ENCODE measurements at places on chromosomes 7 and 10. TPM values are rescaled to one million over a fixed set of nuclear protein-coding genes. Genes with fewer than 3 reads are reported as not detected.

DNA sequence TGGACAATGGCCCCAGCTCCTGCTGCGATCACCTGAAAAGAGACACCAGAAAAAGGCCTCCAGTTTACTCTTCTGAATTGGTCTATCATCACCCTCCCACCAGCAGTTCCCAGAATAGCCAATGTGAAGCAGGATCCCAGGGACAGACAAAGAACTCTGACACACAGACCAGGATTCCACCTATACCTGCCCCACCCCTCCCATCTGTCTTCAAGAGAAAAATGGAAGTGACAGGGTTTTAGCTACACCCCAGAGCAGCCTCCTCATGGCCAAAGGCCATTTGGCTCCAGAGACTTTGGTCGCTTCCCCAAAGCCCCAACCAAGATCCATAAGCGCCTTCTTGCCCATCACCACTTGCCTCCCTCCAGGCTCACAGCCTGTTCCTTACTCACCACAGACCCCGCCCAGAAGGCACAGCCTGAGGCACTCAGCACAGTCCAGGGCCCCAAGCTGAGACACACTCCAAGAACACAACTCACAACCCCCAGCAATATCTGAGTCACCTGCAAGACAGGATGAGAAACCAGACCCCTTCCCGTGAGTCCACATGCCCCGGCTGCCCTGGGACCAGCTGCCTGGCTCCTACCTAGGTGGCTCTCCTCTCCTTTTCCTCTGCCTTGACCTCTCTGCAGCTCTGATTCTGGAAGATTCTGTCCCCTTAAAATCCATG lies 6.5 kb downstream of the TMEM176B start:
- DNase-seq = no peak
- no peaks in the 10 kb centered on the region for H3K27me3 ChIP-seq
- peaks cover under 1% of the 10 kb centered on the region for H3K4me1 ChIP-seq
- peaks cover 32% of the 10 kb centered on the region for H3K36me3 ChIP-seq

DNA sequence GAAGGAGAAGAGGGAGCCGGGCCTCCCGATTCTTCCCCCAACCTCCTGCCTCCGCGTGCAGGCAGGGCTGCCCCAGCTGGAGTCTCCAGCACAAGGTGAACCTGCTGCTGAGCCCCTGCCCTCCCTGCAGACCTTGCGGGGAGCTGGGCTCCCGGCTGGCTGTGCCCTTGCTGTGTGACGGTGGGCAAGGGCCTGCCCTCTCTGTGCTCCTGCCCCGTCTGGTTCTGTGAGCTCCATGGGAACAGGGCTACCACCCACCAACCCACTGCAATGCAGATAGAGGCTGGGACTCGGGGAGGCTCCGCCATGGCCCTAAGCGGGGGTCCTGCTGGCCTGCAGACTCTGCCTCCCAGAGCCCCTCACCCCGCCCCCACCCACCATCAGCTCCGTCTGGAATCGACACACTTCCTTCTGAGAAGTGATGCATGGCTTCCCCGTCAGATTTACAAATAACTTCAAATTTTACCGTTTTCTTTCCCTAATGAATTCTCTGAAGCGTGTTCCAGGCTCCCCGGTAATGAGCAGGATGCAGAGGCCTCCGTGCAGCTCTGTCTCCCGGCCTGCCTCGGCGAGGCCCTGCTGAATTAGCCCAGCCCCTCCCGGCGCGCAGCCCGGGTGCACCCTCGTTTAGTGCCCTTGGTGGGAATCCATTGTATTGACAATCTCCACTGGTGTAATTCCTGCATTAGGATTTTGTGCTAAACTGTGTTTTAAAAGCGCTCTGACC lies 111.0 kb downstream of the MICALL2 start:
- no peaks in the 10 kb centered on the region for H3K4me1 ChIP-seq
- no peaks in the 10 kb centered on the region for H3K36me3 ChIP-seq
- no peak overlapping the region for H3K4me3 ChIP-seq
- peaks cover 52% of the 10 kb centered on the region for H3K27me3 ChIP-seq
- DNase-seq = no peak

- no peak overlapping the region for H3K27ac ChIP-seq
- no peaks in the 10 kb centered on the region for H3K27me3 ChIP-seq
- H3K36me3 ChIP-seq = no peaks in the 10 kb centered on the region
- no peak for DNase-seq
- no peaks in the 10 kb centered on the region for H3K4me1 ChIP-seq
Measured at GRCh38 chr7:108789451-108789850, 219.8 kb downstream of the DNAJB9 start.

DNA sequence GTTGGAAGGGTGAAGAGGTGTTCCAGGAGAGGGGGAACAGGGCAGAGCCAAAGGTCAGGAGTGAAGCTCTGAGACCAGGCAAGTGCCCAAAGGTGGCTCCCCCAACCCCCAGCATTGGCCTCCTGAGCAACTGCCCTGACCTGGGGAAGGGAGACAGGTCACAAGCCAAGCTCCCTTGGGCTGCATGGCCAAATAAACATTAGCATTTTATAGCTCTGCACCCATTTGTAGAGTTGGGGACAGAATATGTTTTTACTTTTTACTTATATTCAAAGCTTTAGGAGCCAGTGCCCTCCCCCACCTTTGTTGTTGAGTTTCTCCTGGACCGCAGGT lies 4.0 kb downstream of the UNC5B start:
- peaks cover 14% of the 10 kb centered on the region for H3K4me1 ChIP-seq
- peak overlapping the region; percentile 68 for H3K4me3 ChIP-seq
- peak overlapping the region; percentile 49 for H3K27ac ChIP-seq
- no peaks in the 10 kb centered on the region for H3K36me3 ChIP-seq

DNA sequence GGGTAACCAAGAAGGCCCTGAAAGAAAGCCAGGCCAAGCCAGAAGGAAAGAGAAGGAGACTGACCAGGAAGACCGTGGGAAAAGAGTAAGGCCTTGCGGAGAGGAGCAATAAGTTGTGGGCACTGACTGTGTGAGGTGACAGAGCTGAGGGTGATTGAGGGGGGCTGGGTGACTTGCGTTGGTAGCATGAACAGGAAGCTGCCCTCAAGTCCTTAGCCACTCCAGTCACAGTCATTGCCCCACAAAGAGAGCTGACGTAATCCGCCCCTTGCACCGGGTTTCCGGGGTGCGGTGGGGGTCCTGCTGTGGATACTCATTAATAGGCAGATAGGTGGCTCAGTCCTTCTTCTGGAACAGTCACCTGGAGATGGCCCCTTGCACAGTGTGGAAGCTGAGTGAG lies 16.1 kb upstream of the DMBT1 start:
- no peak for DNase-seq
- no peak overlapping the region for H3K4me3 ChIP-seq

DNA sequence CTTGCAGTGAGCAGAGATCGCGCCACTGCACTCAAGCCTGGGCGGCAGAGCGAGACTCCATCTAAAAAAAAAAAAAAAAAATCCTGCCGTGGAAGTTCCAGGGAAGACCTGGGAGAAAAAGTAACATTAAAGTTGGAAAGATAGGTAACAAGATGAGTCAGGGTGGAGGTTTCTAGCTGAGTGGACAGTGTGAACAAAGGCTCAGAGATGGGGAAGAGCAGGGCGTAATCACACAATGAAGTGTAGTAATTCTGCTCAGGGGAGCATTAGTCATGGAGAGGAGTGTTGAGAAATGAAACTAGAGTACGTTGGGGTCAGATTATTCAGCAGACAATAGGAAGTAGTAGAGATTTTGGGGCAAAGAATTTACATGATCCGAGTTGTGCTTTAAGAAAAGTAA lies 21.6 kb upstream of the WASL start:
- no peak overlapping the region for H3K27ac ChIP-seq
- DNase-seq = no peak
- H3K27me3 ChIP-seq = no peaks in the 10 kb centered on the region
- no peaks in the 10 kb centered on the region for H3K36me3 ChIP-seq
- no peaks in the 10 kb centered on the region for H3K4me1 ChIP-seq

GRCh38 chr7:16061630-16062029 lies 359.7 kb downstream of the CRPPA start:
- no peak for DNase-seq
- no peaks in the 10 kb centered on the region for H3K27me3 ChIP-seq
- no peaks in the 10 kb centered on the region for H3K36me3 ChIP-seq
- H3K4me3 ChIP-seq = no peak overlapping the region

DNA sequence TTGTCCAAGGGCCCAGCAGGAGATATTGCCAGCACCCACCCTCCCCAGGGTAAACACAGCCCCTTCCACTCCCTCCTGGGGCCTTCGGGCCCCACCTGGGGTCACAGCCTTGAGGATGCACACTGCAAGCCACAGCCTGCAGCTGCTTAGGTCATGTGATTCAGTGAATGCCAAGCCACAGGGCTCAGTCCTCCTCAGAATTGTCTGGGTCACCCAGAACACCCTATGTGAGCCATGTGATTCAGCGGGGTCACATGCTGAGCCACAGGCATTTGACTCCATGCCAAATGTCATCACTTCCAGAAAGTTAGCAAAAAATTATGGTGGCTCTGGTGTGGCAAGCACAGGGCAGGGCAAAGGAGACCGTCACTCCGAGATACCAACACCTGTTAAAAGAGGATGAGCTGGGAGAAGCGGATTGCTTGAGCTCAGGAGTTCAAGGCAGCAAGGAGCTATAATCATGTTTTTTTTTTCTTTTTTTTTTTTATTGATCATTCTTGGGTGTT lies 17.2 kb upstream of the PSAP start:
- H3K4me1 ChIP-seq = peaks cover 23% of the 10 kb centered on the region
- no peak overlapping the region for H3K27ac ChIP-seq
- no peaks in the 10 kb centered on the region for H3K27me3 ChIP-seq
- no peak overlapping the region for H3K4me3 ChIP-seq

DNA sequence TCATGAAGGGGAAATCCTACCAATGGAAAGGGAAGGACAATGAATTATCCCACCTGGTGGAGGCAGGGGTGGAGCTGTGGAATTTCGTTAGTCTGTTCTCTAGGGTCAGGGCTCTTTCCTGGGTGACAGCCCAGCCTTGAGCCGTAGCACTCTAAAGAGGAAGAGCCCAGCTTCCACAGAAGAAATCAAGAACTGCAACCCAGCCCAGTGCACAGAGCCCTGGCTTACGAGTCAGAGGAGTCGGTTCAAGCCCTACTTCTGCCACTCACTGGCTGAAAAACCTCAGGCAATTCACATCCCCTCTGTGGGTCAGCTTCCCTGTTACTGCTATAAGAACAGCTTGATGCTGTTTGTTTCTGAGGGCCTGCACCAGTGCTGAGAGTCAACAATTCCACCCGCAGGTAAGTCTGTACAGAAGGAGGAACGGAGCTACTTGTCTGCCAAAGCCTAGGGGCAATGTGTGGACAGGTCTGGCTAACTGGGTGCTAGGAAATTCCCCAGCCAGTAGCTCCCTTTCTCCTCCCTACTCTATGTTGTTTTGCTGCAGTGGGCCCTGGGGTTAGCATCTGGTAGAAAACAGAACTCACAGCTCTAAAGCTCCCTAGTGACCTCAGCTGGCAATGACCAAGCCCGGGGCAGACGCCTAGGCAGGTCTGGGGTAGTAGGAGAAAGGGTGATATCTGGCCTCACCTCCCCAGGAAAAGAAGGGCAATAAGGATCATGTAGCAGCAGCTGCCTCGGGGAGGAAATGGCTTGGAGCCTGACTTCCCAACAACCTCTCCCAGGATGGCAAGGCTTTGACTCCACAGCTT lies 3.3 kb downstream of the AVPI1 start:
- H3K36me3 ChIP-seq = peaks cover 10% of the 10 kb centered on the region
- H3K4me3 ChIP-seq = peak overlapping the region; percentile 57
- H3K4me1 ChIP-seq = peaks cover 80% of the 10 kb centered on the region
- H3K27me3 ChIP-seq = no peaks in the 10 kb centered on the region
- peak; percentile 37 for DNase-seq

GRCh38 chr10:1229116-1229515 lies 172.9 kb downstream of the WDR37 start:
- no peaks in the 10 kb centered on the region for H3K27me3 ChIP-seq
- no peaks in the 10 kb centered on the region for H3K36me3 ChIP-seq
- no peak for DNase-seq
- no peaks in the 10 kb centered on the region for H3K4me1 ChIP-seq
- no peak overlapping the region for H3K4me3 ChIP-seq

GRCh38 chr7:157474685-157475084 lies 137.9 kb downstream of the DNAJB6 start:
- no peak overlapping the region for H3K4me3 ChIP-seq
- H3K36me3 ChIP-seq = no peaks in the 10 kb centered on the region
- DNase-seq = peak; percentile 26

DNA sequence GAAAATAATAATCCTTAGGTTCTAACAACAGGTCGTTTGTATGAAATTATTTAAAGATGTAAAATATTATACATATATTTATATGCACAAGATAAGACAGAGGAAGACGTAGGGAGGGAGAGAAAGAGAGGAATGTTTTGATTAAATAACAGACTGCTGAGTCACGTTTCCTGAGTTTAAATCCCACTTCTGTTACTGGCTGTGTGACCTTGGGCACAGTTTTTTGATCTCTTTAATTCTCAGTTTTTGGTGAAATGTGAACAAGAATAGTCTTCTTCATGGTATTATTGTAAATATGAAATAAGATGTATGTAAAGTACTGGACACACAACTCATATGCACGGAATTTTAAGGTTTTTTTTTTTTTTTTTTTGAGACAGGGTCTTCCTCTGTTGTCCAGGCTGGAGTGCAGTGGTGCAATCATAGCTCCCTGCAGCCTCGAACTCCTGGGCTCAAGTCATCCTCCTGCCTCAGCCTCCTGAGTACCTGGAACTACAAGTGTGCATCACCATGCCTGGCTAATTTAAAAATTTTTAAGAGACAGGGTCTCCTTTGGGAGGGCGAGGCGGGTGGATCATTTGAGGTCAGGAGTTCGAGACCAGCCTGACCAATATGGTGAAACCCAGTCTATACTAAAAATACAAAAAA lies 42.6 kb downstream of the BAMBI start:
- H3K27me3 ChIP-seq = no peaks in the 10 kb centered on the region
- H3K36me3 ChIP-seq = no peaks in the 10 kb centered on the region
- no peak overlapping the region for H3K27ac ChIP-seq
- DNase-seq = no peak

DNA sequence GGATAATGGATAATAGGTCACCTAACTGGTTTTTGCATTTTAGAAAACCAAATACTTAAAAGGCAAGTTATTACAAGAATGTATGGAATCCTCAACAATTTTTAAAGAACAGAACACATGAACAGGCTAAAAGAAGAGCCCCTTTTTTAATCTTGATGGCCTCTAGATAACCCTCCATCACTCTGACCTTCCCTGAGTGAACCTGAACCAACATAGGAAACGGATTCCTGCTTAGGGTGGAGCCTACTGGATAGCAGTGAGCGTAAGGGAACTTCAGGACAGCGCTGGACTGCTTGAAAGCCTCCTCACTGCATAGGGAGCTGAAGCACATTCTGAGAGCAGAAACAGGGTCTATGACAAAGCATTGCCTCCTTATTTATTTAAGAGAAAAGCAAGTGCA lies 20.5 kb downstream of the TRPV5 start:
- no peak for DNase-seq
- no peak overlapping the region for H3K4me3 ChIP-seq
- no peak overlapping the region for H3K27ac ChIP-seq
- no peaks in the 10 kb centered on the region for H3K27me3 ChIP-seq
- peaks cover 3% of the 10 kb centered on the region for H3K4me1 ChIP-seq

CALML3 gene
- total RNA-seq = not detected

PRKCQ gene
- 5.1 TPM for total RNA-seq

ZNF239 gene
- total RNA-seq = not detected

RPEL1 gene
- total RNA-seq = not detected

ANKIB1 gene
- 212 TPM for total RNA-seq

DOCK4 gene
- 54.9 TPM for total RNA-seq
